ENCODE measurements at places on chromosomes 12 and 14. TPM values are rescaled to one million over a fixed set of nuclear protein-coding genes. Genes with fewer than 3 reads are reported as not detected.

- no peak overlapping the region for H3K27ac ChIP-seq
- H3K4me1 ChIP-seq: no peaks in the 10 kb centered on the region
- H3K4me3 ChIP-seq: no peak overlapping the region
- H3K27me3 ChIP-seq: peaks cover 45% of the 10 kb centered on the region
- H3K36me3 ChIP-seq: no peaks in the 10 kb centered on the region
Measured at GRCh38 chr12:108495823-108496579, 19.1 kb upstream of the FICD start.

GRCh38 chr12:66072566-66072965 is 58.0 kb downstream of the LLPH start:
- no peak overlapping the region for H3K4me3 ChIP-seq
- H3K4me1 ChIP-seq: peaks cover 15% of the 10 kb centered on the region
- DNase-seq: no peak

Gene POTEG
- total RNA-seq: not detected

GRCh38 chr14:98606816-98607215 is 665.2 kb downstream of the BCL11B start:
- H3K4me1 ChIP-seq: no peaks in the 10 kb centered on the region
- H3K27me3 ChIP-seq: peaks cover 17% of the 10 kb centered on the region
- H3K4me3 ChIP-seq: no peak overlapping the region
- no peaks in the 10 kb centered on the region for H3K36me3 ChIP-seq

GRCh38 chr12:112096070-112096469 is 12.5 kb downstream of the NAA25 start:
- H3K4me1 ChIP-seq: peaks cover 14% of the 10 kb centered on the region
- no peak for DNase-seq
- H3K27me3 ChIP-seq: no peaks in the 10 kb centered on the region

- no peak for DNase-seq
- peaks cover 6% of the 10 kb centered on the region for H3K27me3 ChIP-seq
- H3K36me3 ChIP-seq: no peaks in the 10 kb centered on the region
- no peak overlapping the region for H3K27ac ChIP-seq
Measured at GRCh38 chr12:127770118-127770517, 496.9 kb upstream of the TMEM132C start.

DNA sequence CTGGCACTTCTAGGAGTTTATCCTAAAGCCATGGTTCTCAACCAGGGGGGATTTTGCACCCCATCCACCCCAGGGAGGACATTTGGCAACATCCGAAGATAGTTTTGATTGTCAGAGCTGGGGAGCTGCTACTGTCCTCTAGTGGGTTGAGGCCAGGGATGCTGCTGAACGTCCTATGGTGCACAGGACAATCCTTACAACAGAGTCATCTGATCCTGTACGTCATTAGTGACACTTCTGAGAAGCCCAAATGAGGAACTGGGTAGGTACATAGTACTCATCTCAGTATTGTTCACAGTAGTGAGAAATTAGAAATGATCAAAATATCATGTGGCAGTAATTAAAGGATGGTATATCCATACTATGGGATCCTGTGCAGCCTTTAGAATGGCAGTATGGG is 185.1 kb downstream of the CHST11 start:
- DNase-seq: no peak
- no peaks in the 10 kb centered on the region for H3K27me3 ChIP-seq
- H3K27ac ChIP-seq: no peak overlapping the region
- H3K4me3 ChIP-seq: no peak overlapping the region

DNA sequence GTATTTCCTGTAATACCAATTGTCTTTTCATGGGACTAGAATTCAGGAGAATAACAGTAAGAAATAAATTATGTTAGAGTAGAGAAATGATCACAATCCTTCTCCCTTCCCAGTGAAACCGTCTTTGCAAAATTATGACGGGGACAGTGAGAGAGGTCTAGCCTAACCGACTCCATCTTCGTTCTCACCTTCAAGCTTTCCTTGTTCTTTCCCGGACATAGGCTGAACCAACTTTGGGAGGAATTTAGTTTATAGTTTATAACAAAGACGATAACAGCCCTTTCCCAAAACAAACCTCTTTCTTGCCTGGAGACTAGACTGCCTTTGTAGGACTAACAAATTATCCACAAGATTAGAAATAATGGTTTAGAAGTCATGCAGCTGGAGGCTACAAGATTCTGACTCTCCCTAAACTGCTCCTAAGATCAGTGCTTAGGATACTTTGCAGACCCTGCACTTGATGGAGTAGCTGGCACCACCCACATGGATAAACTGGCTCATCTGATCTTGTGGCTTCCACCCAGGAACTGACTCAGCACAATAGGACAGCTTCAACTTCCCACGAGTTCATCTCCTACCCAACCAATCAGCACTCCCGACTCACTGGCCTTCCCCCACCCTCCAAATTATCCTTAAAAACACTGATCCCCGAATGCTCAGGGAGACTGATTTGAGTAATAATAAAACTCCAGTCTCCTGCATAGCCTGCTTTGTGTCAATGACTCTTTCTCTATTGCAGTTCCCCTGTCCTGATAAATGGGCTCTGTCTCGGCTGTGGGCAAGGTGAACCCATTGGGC is 521.2 kb upstream of the TBX3 start:
- no peak for DNase-seq
- no peaks in the 10 kb centered on the region for H3K36me3 ChIP-seq
- no peak overlapping the region for H3K27ac ChIP-seq
- H3K27me3 ChIP-seq: peaks cover 4% of the 10 kb centered on the region
- no peaks in the 10 kb centered on the region for H3K4me1 ChIP-seq

GRCh38 chr14:99700379-99700778 is 16.3 kb downstream of the CYP46A1 start:
- no peak overlapping the region for H3K4me3 ChIP-seq
- H3K27me3 ChIP-seq: peaks cover 2% of the 10 kb centered on the region
- H3K4me1 ChIP-seq: no peaks in the 10 kb centered on the region
- H3K27ac ChIP-seq: no peak overlapping the region
- peaks cover 11% of the 10 kb centered on the region for H3K36me3 ChIP-seq

- no peak overlapping the region for H3K27ac ChIP-seq
- no peaks in the 10 kb centered on the region for H3K36me3 ChIP-seq
- H3K4me1 ChIP-seq: no peaks in the 10 kb centered on the region
Measured at GRCh38 chr12:120412421-120412820, 25.5 kb upstream of the COX6A1 start.

Gene WNT5B
- 74.4 TPM for total RNA-seq

Gene P2RX7
- 0.39 TPM for total RNA-seq

- no peaks in the 10 kb centered on the region for H3K36me3 ChIP-seq
- DNase-seq: peak; percentile 68
- no peak overlapping the region for H3K27ac ChIP-seq
- no peak overlapping the region for H3K4me3 ChIP-seq
Measured at GRCh38 chr14:100731846-100732765, 5.4 kb downstream of the DLK1 start.

Gene KCNMB4
- 3.3 TPM for total RNA-seq

DNA sequence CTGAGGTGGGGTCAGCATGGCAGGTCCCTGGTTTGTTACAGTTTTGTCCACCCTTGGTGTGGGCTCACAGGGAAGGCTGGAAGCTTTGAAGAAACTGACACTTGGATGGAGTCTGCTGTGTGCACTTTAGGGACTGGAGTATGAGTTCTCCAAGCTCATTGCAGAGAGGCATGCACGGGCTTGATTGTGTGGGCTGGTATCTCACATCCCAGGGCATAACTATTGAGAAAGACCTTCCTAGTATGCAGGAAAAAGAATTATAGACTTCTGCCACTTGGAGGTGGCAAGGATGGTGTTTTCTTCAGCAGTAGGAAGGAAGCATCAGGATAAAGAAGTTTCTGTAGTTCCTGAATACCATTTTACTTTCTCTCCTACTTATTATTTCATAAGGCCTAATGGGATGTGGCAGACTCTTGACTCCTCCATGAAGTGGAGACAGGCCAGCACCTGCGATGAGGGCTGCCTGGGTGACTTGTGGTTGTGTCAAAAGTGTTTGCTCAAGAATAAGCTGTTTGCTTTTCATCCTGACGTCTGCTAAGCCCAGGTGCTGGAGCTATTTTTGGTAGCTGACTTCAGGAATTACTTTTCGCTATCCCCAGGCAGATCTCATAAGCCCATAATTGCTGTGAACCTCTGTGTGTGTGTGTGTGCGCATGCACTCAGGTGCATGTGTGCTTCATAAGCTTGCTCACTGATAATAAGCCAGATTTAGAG is 125.8 kb downstream of the KTN1 start:
- H3K4me1 ChIP-seq: peaks cover 4% of the 10 kb centered on the region
- no peak for DNase-seq
- no peaks in the 10 kb centered on the region for H3K27me3 ChIP-seq

GRCh38 chr12:30988646-30989286 is 62.2 kb downstream of the TSPAN11 start:
- peaks cover 3% of the 10 kb centered on the region for H3K27me3 ChIP-seq
- no peaks in the 10 kb centered on the region for H3K4me1 ChIP-seq
- H3K27ac ChIP-seq: no peak overlapping the region

DNA sequence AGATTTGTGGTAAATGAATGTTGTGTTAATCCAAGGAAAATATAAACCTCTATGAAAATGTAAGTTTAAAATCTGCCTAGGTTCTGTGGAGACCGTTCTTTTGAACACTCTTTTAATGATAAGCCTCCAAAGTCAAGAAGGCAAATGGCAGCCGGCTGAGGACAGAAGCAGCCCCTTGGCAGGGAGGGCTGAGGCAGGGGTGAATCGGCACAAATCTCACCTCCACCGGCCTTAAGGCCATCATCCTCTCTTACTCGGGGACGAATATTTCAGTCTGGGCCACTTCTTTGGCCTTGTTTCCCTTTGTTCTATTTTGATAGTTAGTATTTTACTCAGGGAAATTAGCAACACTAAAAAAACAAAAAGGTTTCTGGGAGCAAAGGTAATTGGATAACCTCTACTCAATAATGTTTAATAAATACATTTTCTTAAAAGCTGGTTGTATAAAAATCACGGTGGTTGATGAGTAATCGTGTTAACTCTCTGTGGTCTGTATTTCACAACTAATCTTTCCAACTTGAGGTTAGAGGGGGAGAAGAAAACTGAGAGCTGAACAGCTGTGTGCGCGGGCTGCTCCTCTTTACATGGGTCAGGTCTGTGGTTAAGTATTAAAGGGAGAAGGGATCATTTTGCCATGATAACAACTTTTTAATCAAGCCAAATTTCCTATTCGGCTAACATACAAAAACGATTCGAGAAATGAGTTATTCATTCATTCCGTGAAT is 18.6 kb downstream of the LGMN start:
- peaks cover 25% of the 10 kb centered on the region for H3K36me3 ChIP-seq
- H3K27ac ChIP-seq: no peak overlapping the region
- H3K4me3 ChIP-seq: no peak overlapping the region
- H3K4me1 ChIP-seq: peaks cover 21% of the 10 kb centered on the region
- no peak for DNase-seq
- H3K27me3 ChIP-seq: no peaks in the 10 kb centered on the region

DNA sequence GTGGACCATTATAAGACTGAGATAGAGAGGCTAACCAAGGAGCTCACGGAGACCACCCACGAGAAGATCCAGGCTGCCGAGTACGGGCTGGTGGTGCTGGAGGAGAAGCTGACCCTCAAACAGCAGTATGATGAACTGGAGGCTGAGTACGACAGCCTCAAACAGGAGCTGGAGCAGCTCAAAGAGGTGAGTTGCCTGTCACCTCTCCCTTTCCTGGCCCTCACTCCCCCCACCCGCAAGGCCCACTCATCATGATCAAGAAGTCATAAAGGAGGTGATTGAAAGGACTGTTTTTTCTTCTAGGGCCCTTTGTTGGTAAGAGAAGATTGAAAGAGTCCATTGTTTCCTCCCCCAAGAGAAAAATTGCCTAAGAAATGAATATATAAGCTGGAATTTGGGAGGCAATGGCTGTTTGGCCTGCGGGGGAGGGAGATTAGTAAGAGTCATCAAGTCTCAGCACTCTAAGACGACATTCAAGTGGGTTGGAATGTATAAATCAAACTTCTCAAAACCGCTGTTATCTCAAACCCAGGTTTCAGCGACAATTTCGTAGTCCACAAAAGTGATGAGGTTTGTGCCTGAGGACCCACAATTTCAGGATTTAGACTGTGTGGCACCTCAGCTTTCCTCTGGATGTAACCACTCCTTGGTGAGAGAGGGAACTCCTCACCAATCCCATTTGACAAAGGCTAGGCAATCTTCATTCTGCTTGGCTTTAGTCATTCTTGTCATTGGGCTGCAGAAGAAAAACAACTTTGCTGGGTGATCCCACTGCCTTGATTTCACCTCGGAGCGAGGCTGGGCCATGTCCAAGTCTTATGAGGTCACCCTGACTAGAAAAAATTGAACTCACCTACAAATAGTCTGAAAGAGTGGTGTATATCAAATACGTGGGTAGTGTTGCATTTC is 966 bp downstream of the BICD1 start:
- peaks cover 4% of the 10 kb centered on the region for H3K36me3 ChIP-seq
- DNase-seq: no peak
- H3K27ac ChIP-seq: peak overlapping the region; percentile 97
- peaks cover 32% of the 10 kb centered on the region for H3K4me1 ChIP-seq
- no peaks in the 10 kb centered on the region for H3K27me3 ChIP-seq

DNA sequence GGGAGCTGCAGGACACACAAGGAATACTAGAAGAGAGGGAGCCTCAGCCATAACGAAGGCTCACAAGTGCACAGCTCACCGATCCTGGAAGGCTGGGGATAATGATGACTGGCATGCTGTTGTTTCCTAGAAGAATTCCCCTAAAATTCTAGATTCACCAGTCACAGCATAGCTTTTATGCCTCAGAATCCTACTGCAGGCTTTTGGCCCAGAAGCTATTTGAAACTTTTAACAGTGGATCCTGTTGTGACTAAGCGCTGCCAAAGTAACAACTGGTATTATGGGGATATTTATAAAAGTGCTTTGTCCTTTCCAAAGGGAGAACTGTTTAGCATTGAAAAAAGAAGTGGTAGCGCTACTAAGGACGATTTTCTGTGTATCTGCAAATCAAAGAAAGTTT is 214.1 kb upstream of the PELI2 start:
- no peak overlapping the region for H3K27ac ChIP-seq
- H3K4me3 ChIP-seq: no peak overlapping the region

GRCh38 chr12:95551913-95552516 is 739 bp upstream of the USP44 start:
- peaks cover 6% of the 10 kb centered on the region for H3K36me3 ChIP-seq
- H3K4me3 ChIP-seq: no peak overlapping the region
- no peak overlapping the region for H3K27ac ChIP-seq
- H3K27me3 ChIP-seq: peaks cover 47% of the 10 kb centered on the region

All from chondrocyte (in vitro differentiated cells).